SIG-M5 (cell line): ENCODE measurements at places on chromosomes 5 and 9.

GRCh38 chr9:5493679-5494511 lies 16.4 kb upstream of the PDCD1LG2 start:
- DNase-seq = peak; percentile 7

DNA sequence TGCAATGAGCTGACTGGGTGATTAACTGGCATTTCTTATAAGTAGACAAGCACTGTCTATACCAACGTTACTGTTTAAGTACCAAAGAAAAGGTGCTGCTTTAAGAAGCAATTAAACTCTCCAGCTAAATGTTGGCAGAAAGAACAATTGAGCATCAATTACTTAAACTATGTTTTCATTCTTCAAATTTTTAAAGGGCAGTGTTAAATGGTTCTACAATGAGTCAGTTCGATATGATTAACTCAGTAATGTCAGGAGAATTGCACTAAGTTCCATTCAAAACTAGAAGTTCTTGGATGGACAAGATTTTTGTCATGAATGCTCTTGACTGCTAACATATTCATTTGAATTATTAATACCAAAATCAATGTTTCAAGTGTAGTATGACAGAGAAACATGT lies 593.7 kb downstream of the DNAH5 start:
- DNase-seq = no peak

DNA sequence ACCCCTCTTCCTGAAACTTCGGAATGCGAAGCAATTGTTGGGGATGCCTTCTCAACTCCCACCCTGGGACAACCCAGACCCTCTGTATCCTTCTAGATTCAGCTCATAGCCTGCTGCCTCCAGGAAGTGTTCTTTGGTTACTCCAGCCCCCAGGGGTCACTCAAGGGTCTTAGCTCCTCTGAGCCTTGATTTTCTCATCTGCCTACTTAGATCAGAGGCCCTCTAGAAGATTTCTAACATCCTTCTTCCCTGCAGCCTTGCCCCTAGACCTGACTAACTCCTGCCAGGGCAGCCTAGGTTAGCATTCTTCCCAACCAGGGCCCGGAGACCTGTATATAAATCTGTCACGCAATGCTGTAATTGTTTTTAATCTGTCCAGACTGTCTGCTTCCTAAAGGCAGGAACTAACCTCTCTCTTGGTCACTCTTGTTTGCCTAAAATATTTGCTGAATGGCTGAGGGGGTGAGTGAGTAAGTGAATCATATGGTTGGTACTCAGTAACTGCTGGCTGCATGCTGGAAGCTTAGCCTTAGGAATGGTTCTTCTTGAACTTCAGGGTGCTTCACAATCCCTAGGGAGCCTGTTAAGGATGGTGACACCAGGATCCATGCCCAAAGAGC lies 8.2 kb downstream of the GALNT10 start:
- no peak for DNase-seq

DNA sequence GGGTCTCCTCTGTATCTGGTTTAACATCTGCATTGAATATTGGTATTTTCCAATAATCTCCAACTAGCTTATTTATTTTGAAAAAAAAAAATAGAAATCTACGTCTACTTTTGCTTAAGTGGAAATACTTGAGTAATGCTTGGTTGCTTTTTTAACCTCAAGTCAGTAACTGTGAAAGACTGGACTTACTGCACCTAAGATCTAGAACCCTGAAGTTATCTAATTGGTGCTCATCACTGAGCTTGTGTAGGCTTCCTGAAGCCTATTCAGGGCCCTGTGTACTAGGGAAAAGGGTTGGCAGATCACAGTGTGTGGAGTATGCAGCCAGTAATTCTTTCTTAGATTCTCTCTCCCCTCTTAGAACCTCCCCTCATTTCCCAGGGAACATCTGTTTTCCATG lies 16.2 kb downstream of the SLC1A1 start:
- DNase-seq = no peak

DNA sequence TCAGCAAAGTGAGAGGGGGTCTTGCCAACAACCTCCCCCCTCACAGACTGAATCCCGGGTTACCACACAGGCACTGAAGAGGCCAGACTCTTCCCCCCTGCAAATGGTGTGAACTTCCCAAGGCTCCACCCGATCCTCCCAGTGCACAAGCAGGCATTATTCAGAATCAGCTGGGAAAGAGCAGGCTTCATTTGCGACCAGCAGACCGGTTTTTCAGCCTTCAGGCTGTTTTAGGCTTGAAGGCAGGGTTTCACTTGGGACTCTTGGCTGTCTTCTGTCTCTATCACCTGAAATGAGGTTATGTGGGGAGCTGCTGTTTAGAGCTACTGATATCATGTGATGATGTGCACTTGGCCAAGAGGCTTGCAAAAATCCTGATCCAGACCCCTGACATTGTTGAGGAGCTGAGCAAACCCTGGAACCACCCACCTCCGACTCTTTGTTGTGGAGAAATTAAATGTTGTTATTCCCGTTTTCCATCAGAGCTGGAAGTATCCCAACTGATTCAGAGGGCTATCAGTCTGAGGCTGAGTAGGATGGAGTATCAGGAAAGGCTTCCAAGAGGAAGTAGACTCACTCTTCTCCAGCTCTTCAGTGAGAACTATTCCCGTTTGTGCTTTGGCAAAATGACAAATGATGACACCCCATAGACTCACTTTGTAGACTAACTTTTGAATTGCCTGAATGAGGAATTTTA lies 63.3 kb upstream of the ZFR start:
- no peak for DNase-seq

DNA sequence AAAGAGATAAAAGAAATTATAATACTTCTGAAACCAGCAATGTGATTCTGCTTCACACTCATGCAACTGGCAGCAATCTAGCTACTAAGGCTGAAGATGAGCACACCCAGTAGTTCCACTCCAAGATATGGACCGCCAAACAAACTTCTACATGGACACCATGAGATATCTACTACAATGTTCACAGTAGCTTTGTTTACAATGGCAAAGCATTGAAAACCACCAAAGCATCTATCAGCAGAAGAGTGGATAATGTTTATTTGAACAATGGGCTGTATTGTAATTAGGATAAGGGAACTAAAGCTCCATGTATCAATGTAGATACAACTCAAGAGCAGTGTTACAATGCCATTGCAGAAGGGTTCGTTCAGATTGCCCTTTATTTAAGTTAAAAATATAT lies 91.2 kb upstream of the ERBIN start:
- DNase-seq = no peak

- peak; percentile 11 for DNase-seq
Measured at GRCh38 chr9:68951879-68952659, 61.8 kb downstream of the PRKACG start.

DNA sequence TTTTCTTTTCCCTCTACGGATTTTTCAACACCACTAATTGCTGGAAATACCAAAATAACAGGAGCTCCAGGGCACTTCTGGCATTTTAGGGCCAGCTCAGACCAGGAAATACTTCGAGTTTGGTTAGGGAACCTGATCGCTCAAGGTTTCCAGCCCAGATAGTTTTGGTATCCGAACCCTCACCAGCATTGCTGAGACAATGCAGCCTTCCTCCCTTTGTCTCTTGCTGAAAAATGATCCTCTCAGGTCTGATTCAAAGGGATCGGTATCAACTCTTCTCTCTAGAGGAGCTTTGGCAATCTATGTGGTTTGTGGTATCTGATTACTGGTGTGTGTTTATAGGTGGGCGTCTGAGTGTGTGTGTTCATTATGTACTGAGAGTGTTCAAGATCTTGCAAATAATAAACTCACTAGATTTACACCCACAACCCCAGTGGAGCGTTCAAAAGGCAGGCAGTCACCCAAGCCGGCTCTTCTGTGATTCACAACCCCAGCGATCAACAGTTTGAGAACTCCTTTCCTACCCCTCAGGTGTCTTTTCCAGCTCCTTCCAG lies 122.8 kb upstream of the EGFLAM start:
- DNase-seq = no peak

- DNase-seq = peak; percentile 78
Measured at GRCh38 chr9:121074370-121075250, at the start of gene CNTRL. Gene CNTRL, plus strand, starts transcription at chr9:121074955. Its CDS starts 13,372 bp downstream, at chr9:121088327.

DNA sequence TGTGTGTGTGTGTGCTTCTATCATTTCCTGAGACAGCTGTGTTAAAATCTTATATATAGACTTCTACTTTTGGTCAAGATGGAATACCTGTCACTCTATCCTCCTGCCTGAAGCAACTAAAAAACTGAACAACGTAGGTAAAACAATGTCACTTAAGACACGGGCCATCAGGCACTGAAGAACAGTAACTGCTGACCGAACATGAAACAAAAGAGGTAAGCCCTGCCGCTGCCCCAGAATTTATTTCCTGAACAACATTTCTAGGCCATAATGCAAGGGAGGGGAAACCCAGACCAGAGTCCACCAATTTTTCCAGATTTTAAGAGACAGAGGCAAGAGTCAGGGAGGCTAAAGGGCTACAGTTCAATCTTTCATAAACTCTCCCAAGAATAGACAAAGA lies 156.0 kb downstream of the CDC42SE2 start:
- no peak for DNase-seq

DNA sequence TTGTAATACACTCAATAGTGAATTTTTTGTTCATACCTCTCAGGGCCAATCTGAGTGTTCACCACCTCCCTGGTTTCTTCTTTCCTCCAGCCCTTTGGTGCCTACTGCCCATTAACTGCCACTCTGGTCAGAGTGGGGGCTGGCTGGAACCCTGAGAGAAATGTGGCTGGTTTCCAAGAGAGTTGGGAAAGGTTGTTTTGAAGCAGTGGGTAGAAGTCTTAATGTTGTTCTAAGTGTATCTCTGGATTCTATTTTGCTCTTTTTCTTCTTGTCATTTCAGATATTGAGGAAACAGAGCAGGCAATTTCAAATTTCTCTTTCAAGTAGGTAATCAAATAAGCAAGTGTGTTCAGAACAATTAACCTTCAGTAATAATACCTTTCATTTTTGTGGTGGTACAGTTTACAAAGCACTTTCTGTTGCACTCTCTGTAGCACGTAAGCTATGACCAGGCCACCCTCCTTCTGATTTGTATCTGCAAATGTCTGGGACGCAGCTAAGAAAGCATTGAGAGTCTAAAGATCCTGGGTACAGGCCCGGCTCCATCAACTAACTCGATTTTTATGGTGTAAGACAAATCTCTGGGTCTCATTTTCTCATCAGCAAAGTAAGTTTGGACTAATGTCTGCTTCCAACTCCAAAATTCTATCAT lies 8.4 kb downstream of the SLC1A3 start:
- no peak for DNase-seq

DNA sequence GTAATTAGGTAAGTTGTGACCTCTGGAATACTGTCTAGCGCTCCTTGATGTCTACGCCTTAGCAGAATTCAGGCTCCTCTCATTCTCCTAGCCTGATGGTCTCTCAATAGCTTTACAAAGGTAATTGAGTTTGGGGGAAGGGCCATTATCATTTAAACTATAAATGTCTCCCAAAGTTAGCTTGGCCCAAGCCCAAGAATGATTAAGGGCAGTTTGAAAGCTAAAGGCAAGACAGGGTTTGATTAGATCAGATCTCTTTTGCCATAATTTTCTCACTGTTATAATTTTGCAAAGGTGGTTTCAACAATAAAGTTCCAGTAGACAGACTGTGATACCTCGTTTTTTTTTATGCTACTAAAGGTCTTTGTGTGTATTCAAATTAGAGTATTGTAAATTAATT lies 3.7 kb upstream of the SLC30A5 start:
- DNase-seq = no peak

DNA sequence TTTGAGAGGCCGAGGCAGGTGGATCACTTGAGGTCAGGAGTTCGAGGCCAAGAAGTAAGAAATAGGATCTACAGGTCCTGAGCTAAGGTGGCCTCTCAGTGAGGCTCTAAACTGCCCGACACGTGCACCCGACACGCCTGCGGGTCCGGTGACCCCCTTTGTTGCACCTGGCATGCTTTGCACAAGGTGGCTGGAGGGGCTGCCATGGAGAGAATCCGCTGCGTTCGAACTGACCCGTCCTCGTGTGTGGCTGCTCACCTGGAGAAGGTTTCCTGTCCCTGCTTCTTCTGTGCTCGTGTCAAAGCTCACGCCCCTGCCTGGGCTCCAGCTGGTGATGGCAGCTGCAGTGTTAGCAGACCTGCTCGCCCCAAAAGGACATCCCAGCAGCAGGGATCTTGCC lies 5.7 kb upstream of the OLFM1 start:
- DNase-seq = no peak

- no peak for DNase-seq
Measured at GRCh38 chr5:10400831-10401230, 40.8 kb upstream of the ROPN1L start.

- DNase-seq = no peak
Measured at GRCh38 chr5:67393211-67393610, 196.6 kb upstream of the CD180 start.

GRCh38 chr5:157744051-157745011 lies 819 bp downstream of the LSM11 start:
- DNase-seq = no peak

DNA sequence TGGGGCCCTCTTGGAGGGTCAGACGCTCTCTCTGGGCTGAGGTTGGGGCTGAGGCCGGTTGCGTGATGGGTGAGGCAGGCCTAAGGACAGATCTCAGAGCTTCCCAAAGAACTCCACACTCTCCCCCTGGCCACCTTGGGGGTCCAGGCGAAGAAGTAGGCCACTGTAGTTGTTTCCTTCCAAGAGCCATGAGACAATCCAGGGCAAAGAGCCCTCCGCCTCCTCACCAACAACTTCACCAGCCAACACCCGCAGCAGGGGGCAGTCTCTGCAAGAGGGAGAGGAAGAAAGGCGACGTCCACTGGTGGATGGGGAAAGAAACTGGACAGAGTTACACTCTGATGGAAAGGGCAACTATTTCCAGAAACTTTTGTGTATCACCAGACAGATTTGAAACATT lies 10.7 kb downstream of the SLC35A4 start:
- no peak for DNase-seq

DNA sequence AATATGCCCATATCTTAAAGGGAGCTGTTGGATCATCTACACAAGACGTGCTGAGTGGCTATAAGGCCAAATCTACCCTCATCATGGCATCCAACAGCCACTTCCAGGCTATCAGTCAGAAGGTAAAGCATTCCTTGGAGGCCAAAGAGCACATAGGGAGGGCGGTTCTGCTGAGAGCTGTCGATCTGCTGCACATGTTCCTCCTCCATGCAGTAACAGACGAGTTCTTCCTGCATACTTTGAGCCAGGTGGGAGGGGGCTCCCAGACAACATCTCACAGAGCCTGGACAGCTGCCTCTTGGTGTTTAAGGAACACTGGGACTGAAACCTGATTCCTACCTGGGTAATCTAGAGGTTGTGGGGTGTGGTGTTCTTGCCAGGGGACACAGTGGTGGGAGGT lies 93.3 kb upstream of the RAI14 start:
- DNase-seq = no peak

DNA sequence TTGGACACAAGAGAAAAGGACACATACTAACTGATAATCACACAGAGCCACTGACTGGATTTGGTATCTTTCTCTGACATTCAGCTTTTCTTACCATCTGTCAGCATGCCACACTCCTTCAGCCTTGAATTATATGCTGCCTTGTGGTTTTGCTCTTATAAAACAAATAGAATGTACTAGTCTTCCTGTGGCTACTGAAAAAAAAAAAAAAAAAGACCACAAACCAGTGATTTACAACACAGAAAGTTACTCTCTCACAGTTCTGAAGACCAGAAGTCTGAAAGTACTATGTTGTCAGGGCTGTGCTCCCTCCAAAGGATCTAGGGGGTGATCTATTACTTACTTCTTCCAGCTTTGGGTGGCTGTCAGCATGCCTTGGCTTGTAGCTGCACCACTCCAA lies 82.3 kb downstream of the THBS4 start:
- DNase-seq = no peak

- no peak for DNase-seq
Measured at GRCh38 chr5:148653836-148654781, at the start of gene HTR4. Gene HTR4, minus strand, starts transcription at chr5:148654527. Its CDS starts 17,513 bp downstream, at chr5:148637014.
